ENCODE measurements at places on chromosomes 12 and 14.

- no peak for DNase-seq
These were observed 49.4 kb downstream of the CD9 start for GRCh38 chr12:6249580-6249979.

GRCh38 chr12:119262388-119262787 lies 72.1 kb upstream of the CCDC60 start:
- DNase-seq = no peak

- DNase-seq = no peak
These were observed 94.7 kb downstream of the SLC41A2 start for GRCh38 chr12:104863296-104863948.

- DNase-seq = no peak
These were observed 965 bp upstream of the NOS1 start for GRCh38 chr12:117362391-117362790.

- DNase-seq = no peak
These were observed 20.4 kb downstream of the CCDC88C start for GRCh38 chr14:91396959-91397815.

DNA sequence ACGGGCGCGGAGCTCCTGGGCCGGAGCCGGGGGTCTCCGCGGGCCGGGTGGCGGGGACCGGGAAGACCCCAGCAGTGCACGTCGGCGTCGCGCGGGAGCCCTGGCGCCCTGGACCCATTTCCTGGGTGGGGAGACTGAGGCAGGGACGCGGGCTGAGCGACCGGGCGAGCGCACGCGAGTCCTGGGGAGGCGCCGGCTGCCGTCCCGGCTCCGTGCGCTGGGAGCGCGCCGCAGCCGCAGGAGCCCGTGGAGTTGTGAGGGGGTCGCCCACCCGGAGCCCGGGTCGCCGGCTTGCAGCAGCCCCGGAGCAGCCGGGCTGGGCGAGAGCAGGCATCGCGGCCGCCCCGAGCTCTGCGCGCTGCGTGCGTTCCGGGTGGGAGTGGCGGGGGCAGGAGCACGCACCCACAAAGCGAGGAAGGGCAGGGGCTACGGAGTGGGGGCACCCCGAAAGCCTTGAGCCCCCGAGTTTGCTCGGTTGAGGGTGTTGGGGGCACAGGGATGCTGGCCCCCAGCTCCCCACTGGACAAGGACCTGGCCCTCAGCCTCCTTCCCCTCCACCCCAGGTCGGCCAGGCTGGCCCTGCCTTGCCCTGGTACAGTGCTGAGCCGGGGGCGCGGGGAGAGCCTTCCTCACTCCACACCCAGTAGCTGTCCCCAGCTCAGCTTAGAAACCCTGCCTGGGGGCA lies 620 bp downstream of the MMP17 start:
- DNase-seq = no peak

DNA sequence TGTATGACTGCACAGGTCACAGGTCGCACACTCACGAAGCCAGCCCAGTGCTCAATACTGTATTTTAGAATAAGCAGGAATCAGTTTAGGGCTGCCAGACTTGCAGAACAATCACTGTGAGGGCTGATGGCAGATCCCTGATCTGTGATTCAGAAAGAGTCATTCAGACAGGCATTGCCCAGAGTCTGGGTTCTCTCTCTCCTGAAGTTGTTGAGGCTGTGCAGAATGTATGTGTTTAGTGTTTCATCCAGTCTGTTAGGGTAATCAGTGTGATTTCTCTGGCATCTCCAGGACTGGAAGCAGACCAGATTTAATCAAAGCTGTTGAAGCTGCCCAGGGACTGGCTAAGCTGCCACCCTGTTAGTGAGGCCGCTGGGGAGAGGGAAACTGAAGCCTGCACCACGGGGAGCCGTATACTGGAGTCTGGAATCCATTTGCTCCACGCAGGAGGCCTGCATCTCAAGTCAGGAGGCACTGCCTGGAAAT lies 69.3 kb downstream of the ETV6 start:
- DNase-seq = no peak

DNA sequence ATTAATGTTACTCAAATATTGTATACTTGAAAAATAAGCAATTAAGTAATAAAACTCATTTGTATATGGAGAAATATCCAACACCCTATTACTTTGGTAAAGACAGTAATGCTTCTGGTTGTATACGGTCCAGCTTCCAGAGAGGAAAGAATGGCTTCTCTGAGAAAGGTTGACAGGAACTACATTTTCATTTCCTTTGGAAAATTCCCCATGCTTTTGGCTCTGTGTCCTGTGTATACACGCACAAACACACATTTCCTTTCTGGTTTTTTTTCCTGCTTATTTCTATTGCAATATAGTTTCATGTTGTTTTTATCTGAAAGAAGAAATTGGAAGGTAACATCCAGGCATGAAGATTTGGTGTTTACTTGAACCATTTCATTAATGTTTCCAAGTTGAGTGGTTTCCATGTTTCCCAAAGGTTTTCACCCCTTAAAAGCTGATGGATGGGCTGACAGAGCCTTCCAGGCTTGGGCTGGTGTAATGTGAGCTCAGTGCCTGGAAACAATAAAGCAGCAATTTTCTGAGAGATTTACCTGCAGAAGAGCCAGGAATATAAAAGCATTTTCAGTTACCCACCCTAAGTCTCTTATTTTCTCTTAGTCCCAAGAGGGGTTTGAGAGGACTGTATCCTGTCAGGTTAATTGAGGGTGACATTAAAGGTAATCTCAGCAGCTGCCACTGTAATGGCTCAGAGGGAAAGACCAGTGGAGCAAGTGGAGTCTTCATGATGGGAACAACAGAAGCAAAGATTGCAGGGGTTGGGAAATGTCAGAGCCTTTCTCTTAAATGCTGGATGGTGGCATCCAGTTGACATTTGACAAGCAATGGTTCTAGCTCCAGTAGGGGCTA lies 33.4 kb upstream of the TMTC1 start:
- no peak for DNase-seq

GRCh38 chr12:123732251-123732650 lies 20.1 kb downstream of the ATP6V0A2 start:
- DNase-seq = no peak

DNA sequence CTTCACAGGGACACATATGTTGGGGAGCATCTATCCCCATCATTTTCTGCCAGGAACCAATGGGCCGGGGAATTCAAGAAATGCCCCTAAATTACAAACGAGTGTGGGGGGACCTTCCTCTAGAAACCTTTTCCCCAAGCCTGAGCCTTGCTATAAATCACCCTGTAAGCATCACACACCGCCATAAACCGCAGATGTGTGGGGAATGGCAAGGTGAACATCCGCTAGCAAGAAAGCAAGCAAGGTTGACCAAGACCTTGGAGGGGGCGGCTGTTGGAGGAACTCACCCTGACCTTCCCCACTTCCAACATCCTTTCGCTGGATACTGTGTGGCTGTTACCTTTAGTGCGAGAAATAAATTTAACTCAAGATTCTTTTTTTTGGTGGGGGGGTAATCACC lies 693.3 kb upstream of the TBX3 start:
- DNase-seq = no peak

DNA sequence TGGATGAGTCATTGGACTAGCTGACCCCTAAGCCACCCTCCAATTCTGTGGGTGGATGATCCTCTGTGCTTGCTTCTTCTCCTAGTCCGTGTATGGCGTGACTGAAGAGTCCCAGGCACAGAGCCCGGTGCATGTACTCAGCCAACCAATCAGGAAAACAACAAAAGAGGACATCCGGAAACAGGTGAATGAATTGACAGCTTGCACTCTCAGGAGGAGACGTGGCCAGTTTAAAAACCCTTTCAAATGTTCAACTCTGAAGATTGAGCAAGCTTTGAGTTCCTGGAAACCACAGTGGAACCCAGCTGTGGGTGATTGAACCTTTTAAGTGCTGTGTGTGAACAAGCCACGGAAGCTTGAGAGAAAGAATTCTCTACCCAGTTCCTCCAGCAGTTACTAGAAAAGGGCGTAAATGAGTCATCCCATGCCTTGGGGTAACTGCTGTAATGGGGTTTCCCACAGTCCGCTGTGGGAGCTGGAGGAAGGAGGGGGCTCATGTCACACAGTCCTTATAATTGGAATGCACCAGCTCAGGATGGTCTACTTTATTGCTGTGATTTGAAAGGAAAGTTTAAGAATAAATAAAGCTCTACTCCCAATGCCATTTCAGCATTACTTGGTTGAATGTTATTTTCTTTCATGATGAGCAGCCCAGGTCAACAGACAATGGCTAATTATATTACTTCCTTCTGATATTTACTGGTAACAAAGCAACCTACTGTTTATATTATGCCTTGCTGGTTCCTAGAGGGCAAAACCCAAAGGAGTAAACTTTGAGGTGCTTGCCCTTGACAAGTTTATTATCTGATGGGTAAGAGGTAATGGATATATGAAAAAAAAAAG lies 417.0 kb downstream of the DPF3 start:
- peak; percentile 37 for DNase-seq

DNA sequence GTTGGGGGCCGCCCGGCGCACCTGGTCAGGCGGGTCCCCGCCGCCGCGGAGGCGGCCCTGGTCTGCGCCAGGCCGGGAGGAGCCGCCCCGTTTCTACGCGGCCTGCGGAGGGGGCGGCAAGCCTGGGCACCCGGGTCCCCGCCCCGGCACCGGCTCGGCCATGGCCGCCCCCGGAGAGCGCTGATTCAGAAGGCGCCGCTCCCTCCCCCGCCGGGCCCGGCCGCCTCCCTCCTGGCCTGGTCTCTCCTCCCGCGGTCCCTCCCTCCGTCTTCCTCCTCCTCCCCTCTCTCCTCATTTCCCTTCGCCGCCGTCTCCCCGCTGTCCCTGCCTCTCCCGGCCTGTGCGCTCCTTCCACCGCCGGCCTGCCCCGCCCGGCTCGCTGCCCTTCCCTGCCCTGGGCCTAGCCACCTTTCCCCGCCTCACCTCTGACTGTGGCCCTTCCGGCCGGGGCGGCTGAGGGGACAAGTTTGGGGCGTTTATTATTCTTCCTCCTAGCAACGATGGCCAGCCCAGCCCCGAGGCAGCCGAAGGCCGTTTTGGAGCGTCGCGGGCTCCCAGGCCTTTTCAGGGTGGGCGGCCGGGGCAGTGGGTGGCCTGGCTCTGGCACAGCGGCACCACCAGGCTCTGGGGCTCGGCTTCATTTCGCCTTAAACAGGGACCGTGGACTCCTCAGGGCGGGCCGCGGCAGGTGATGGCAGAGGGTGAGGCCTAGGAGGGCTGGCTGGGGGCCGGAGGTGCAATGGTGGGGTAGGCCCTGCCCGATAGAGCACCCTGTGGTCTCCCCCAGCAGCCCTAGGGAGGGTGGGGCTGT lies 768 bp downstream of the CEP170B start:
- DNase-seq = no peak

- DNase-seq = no peak
These were observed 43.9 kb upstream of the TRAF3 start for GRCh38 chr14:102733326-102733725.

GRCh38 chr12:54861927-54862326 lies 7.6 kb downstream of the MUCL1 start:
- DNase-seq = no peak

DNA sequence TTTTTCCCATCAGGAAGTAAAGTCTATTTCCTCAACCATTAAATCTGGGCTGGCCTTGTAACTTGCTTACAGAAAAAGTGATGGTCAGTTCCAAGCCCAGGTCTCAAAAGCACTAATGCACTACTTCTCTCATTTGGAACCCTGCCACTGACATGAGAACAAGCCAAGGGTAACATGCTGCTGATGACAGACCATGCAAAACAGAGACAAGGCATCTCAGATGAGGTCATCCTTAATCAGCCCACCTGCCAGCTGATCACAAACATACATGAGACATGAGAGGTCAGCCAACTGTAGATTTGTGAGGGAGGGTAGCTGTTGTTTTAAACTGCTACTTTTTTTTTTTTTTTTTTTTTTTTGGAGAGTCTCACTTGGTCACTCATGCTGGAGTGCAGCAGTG lies 16.2 kb downstream of the TWF1 start:
- DNase-seq = no peak

- no peak for DNase-seq
These were observed 31.1 kb downstream of the FRS2 start for GRCh38 chr12:69501154-69501895.

- DNase-seq = no peak
These were observed 105.0 kb downstream of the ETNK1 start for GRCh38 chr12:22729957-22730443.

- DNase-seq = no peak
These were observed 233.3 kb downstream of the NEDD1 start for GRCh38 chr12:97140355-97140754.

DNA sequence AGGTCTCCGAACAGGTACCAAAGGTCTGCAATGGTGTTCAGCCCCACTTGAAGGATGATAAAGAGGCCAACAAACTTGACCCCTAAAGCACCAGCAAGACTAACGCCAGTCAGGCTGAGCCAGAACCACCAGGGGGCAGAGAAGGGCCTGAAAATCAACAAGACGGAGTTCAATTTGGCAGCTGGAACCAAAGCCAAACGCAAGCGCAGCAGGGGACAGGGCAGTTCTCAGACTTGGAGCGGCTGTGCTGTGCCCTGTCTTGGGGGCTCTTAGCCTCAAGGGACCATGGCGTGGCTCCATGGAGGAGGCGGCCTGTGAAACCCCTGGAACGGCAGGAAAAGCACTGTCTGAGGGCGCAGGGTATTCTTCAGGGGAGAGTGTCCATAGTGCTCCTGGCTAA lies 19.6 kb downstream of the POMT2 start:
- no peak for DNase-seq

DNA sequence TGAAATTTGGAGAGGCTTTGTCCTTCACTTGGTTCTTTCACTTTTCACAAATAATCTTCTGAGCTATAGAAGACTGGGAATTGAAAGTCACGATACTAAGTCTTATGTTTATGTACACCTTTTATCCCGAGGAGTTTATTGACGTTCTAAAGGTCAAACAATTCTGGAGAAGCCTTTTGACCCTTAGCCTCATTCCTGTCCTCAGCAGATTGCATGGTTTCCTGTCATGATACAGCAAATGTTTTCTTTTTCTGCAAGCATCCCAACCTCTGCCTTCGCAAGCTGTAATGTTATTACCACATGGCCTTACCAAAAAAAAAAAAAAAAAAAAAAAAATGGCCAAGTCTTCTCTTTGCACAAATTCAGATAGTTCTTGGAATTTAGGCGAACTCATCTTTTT lies 411.7 kb upstream of the FLRT2 start:
- no peak for DNase-seq

GRCh38 chr12:48110691-48111311 lies 4.9 kb upstream of the SENP1 start:
- no peak for DNase-seq

GRCh38 chr12:93868771-93869170 lies 191.6 kb downstream of the CRADD start:
- DNase-seq = no peak
